Right cardiac atrium (tissue), 5 donors: ENCODE measurements at places on chromosomes 1 and 21.
A peak's percentile ranks its signal among the peaks of the same experiment; 100 is the strongest.

DNA sequence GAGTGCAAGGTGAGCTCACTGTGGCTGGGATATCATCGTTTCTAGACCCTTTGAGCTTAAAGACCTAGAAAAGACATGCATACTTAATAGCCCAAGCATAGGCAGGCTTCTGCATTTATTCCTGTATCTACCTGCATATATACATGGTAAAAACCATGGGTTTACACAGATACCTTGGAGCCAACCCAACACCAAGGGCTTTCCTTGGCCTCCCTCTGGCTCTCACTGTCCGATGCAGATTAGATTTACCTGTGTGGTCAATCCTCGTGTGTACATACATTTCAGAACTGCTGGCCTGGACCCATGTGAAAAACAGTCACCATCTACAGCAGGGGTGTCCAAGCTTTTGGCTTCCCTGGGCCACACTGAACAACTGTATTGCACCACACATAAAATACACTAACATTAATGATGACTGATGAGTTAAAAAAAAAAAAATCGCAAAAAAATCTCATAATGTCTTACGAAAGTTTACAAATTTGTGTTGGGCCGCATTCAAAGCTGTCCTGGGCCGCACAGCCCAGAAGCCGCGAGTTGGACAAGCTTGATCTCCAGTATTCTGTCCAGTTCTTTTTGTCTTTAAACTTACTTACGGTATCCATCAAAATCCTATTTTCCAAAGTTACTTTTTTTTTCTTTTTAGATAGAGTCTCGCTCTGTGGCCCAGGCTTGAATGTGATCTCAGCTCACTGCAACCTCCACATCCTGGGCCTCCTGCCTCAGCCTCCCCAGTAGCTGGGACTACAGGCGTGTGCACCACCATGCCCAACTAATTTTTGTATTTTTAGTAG, 43.5 kb downstream of the WDR4 start:
- no peak for DNase-seq

DNA sequence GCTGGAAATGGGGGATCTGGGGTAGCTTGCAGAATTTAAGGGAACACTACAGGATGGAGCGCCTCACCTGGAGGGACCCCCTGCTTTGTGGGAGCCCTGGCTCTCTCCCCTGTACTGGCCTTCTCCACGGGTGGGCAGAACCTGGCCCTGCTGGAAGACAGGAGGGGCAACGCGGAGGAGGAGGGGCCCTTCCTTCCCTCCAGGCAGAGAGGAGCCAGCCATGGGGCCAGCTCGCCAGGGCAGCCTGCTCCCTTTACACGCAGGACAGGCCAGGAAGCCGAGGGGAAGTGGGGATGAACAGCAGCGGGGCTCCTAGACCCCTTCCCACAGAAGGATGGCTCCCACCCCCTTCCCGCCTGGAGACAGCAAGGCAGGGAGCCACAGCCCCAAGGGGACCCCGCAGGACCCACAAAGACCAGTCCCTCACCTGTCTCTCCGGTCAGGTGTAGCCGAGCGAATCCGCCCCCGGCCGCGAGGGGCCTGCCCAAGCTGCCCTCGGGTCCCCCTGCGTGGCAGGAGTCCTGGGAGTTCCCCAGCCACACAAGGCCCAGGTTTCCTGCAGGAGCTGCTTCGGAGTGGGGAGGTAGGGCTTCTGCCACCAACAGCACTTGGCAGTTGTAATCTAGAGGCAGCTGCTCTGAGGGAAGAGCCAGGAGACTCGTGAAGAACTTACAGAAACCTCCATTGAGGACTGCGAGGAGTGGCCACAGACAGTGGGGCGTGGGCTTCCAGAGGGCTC, 1.6 kb upstream of the SLC19A1 start:
- peak; percentile 55 for DNase-seq

- no peak for DNase-seq
These were observed 89.4 kb upstream of the GPR52 start for GRCh38 chr1:174358344-174358743.

- no peak for DNase-seq
These were observed 19.6 kb upstream of the CLCA4 start for GRCh38 chr1:86527306-86527705.

GRCh38 chr1:85894651-85895050, 186.4 kb upstream of the ZNHIT6 start:
- peak; percentile 28 for DNase-seq

- no peak for DNase-seq
These were observed 5.6 kb downstream of the MAD2L2 start for GRCh38 chr1:11675325-11675724.

GRCh38 chr1:172482044-172482443, 38.2 kb upstream of the PIGC start:
- no peak for DNase-seq

DNA sequence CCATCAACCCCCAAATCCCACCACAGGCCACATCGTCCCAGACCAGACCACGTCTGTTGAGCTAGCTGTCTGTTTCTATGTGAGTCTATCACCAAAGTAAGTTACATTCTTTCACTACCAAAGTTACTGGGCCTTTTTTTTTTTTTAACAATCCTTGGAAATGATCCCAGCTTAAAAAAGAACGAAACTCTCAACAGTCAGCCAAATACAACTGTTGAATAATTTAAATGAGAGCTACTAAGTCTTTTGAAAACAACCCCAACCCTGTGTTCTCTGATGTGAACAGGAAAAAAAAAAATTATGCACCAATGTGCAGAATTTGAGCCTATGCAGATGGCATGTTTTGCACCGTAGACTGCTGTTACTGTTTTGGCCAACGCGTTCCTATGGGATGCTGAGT, 134.0 kb upstream of the ETS2 start:
- no peak for DNase-seq

DNA sequence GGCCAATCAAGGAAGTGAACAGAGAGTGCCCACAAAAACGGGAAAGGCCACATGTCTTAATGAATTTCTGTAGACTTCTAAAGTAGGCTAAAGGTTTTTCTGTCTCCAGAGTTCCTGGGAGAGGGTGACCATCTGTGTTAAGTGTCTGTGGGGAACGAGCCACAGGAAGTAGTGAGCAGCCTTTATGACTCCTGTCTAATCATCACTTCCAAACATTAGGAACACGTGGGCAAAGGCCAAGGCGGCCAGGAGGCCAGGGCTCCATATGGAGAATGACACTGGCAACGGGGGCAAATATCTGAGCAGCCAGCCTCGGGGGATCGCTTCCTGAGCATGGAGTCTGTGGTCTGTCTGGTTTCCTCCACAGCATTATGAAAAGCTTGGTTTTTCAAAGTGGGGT, 7.1 kb downstream of the FAM89A start:
- no peak for DNase-seq

DNA sequence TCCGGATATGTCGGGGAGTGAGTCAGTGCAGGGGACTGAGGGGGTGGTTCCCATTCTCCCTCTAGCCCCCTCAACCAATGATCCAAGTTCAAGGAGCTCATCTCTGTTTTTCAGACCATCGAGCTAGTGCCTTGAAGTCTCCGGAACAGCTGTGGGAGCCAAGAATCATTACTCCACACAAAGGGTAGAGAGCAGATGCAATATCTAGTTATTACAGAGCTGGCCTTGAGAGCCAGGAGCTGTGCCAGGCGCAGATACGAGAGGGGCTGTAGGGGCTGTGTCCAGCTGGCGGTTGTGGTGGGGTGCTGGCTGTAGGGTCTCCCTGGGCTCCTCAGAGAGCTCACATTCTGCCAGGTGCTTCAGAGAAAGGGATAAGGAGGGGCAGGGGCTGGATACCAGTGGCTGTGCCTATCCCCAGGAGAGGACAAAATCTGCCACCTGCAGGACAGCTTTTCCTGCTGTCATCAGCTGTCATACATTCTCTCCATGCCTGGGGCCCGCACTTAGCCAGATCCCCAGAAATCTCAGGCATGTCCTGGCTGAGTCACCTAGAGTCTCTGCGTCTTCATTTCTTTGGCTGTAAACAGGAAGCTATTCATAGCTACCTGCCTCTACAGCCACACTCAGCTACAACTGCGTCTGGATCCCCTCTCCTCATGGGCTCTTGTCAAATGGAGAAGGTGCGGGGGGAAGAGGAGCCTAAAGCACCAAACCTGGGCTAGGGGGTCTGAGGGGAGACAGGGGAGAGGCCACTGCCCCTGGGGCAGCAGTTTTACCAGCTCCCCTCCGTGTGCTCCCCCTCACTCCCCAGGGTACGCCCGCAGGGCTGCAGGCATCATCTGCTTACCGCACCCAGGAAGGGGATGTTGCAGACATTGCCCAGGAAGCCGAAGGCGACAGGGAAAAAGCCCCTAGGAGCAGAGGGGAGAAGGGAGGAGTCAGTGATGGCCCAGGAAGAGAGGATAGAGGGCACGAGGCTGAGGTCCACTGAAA, 2.4 kb upstream of the KISS1 start:
- no peak for DNase-seq

- DNase-seq = peak; percentile 79
These were observed 60.7 kb downstream of the MORN1 start for GRCh38 chr1:2330519-2331199.

DNA sequence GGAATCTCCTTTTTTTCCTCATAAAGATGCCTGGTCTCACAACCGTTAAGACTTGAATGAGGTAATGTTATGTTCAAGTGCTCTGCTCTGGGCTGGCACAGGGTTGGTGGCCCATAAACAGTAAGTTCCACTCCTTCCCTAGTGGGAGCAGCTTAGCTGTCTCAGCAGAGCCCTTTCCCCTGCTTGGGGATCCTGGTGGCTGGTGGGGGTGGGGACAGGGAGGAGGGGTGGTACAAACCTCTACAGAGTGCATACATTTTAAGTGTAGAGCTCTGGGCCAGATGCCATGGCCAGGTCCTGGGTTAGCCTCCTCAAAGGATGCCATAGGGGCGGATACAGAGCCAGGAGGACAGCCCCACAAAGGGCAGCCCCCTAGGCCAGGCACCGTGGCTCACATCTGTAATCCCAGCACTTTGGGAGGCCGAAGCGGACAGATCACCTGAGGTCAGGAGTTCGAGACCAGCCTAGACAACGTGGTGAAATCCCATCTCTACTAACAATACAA, 20.7 kb upstream of the PADI1 start:
- no peak for DNase-seq

- DNase-seq = no peak
These were observed 55.9 kb downstream of the HSPG2 start for GRCh38 chr1:21881250-21881649.

DNA sequence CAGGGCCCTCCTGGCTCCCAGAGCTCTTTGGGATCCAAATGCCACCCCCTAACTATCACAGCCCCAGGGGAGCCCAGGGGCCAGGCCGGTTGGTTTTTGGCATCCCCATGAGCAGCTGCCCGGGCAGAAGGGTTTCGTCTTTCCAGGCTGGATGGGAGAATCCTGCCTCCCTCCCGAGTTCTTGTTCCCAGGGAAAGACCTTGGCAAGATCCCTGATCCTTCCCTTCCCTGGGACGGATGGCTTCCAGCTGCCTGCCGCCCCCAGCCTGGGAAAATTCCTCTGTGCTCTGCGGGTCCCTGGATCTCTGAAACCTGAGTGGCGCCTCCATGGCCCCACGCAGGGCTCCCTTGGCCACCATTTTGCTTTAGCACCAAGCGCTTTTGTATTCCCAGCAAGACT, 55.6 kb downstream of the TAS1R2 start:
- DNase-seq = no peak

- DNase-seq = peak; percentile 28
These were observed 256.1 kb upstream of the PTBP2 start for GRCh38 chr1:96465441-96465840.
